ENCODE measurements at places on chromosomes 7 and 10. TPM values are rescaled to one million over a fixed set of nuclear protein-coding genes. Genes with fewer than 3 reads are reported as not detected.

Gene SCIN
- 0.69 TPM for total RNA-seq

Gene GRM8
- total RNA-seq, result not detected

Gene C10orf105
- total RNA-seq, result not detected

Gene NYAP1
- 2.0 TPM for total RNA-seq

Gene CUEDC2
- total RNA-seq, result 62.6 TPM

Gene CYP2E1
- not detected for total RNA-seq

Gene CDH23
- not detected for total RNA-seq
